Activated CD4-positive, alpha-beta T cell treated with anti-CD3 and anti-CD28 coated beads for 24 hours (primary cell): ENCODE measurements at places on chromosomes 4 and X.
A peak's percentile ranks its signal among the peaks of the same experiment; 100 is the strongest.

DNA sequence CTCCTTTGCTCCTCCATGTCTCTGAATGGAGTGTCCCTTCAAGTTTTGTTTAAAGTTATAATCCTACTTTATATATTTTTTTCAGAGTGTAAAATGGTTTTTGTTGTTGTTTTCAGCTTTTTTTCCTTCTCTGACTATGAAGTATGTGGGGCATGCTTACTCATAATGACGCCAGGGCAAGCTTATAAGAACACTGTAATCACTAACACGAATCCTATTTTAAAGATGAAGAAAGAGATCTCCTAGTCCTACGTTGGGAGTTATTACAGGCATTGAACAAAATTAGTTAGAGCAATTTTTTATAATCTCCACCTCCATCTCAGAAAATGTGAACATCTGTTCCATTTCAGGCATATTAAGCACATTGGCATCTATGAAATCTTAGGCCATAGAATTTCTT, 268.1 kb upstream of the MAGEB2 start:
- DNase-seq, result no peak

DNA sequence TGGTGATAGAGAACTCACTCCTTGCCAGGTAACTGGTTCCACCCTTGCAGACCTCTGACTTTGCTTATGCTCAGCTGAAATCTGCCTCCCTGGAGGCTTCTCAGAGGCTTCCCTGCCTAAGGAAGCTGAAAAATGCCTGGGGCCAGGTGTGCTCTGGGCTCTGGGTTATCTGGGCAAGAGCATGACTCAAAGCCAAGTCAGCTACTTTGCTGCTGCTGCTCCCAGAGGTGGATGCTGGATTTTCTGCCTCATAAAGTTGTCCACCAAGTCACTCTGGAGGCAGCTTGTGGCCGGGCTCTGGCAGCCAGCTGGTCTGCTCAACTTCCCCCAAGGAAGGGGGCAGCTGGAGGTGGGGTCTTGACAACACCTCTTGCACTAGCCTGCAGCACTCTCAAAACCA, 132.7 kb downstream of the PJA1 start:
- no peak for DNase-seq

DNA sequence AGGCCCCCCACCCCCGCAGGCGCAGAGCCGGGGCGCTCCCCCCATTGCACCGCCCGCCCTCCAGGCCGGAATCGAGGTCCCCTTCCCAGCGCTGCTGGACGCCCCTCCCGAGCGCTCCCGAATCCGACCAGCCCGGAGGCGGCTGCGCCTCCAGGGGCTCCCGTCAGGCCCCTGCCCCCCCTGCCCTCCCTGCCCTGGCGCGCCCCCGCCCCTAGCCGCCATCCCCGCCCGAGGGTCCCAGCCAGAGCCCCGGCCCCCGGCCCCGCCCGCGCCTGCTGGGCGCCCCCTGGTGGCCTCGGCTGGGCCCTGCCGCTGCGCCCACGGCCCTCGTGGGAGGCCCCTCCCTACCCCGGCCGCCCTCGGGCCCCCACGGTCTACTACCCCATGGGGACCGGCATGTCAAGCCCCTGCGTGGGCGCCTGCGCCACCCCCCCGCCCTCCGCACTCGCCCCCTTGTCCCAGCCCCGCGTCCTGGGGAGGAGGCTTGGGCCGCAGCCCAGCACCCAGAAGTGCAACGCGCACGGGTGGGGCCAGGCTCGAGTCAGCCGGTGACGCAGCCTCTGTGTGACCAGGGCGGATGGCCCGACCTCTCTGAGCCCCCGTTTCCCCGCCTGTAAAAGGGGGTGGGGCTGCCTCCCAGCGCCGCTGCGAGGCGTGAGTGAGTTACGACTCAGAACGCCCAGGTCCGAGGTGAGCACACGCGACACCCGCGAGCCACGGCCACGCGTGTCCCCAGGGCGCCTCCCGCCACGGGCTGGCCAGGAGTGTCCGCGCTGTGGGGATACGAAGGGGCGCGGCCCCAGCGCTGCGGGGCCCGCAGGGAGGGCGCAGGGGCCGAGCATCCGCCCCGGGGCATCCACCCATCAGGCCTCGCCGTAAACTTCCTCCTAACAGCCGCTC, 104.9 kb downstream of the FAM53A start:
- peak; percentile 44 for DNase-seq

DNA sequence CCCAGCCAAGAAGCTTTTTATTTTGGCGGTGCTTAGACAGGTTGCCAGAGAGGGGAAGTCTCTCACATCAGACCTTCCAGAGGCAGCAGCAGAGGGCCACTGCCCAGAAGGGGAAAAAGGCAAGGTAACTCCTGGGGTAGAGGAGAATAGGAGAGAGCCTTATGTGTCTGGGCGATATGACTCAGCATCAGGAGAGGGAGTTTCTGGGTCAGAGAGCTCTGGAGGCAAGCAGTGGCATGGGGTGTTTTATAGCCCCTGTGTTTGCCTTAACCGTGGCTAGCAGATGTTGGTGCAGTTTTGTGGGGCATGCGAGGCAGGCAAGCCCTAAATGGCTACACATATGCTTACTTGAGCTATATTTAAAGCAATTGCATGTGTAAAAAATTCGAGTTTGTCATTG, 8.3 kb upstream of the ZXDB start:
- DNase-seq, result no peak

GRCh38 chrX:118780911-118781310, 42.7 kb upstream of the ZCCHC12 start:
- DNase-seq, result no peak
